T-helper 1 cell (primary cell): ENCODE measurements at places on chromosomes 7 and 10.

- no peak for DNase-seq
Observed at GRCh38 chr10:112739592-112740353, 210.3 kb upstream of the TCF7L2 start.

GRCh38 chr7:30859940-30860496 is 51.6 kb upstream of the AQP1 start:
- no peak for DNase-seq

- DNase-seq = no peak
Observed at GRCh38 chr10:1068380-1069361, 12.5 kb downstream of the WDR37 start.

- DNase-seq = no peak
Observed at GRCh38 chr10:14383266-14383665, 52.5 kb upstream of the FRMD4A start.

GRCh38 chr7:55044791-55045190 is 26.0 kb downstream of the EGFR start:
- no peak for DNase-seq

- no peak for DNase-seq
Observed at GRCh38 chr7:36360244-36360643, 29.4 kb upstream of the ANLN start.

- no peak for DNase-seq
Observed at GRCh38 chr7:69620063-69620462, 21.8 kb downstream of the AUTS2 start.
